ENCODE measurements at places on chromosomes 11 and 22.

DNA sequence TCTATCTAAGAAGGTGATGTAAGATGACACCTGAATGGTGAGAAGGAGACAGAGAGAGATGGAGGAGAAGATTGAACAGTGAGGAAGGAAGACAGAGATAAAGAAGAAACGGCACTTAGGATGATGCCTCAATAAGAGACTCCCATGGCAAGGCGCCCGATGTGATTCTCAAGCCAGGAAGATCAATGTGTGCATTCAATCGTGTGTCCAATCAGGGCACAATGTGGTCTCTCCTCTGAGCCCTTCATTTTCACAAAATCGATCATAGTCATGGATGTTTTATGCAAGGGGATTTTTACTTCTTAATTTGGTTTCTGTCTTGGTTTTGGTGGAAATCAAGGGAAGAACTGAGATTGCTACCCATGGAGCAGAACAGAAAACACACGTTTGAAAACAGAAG is 19.9 kb upstream of the TMPRSS13 start:
- DNase-seq = no peak

DNA sequence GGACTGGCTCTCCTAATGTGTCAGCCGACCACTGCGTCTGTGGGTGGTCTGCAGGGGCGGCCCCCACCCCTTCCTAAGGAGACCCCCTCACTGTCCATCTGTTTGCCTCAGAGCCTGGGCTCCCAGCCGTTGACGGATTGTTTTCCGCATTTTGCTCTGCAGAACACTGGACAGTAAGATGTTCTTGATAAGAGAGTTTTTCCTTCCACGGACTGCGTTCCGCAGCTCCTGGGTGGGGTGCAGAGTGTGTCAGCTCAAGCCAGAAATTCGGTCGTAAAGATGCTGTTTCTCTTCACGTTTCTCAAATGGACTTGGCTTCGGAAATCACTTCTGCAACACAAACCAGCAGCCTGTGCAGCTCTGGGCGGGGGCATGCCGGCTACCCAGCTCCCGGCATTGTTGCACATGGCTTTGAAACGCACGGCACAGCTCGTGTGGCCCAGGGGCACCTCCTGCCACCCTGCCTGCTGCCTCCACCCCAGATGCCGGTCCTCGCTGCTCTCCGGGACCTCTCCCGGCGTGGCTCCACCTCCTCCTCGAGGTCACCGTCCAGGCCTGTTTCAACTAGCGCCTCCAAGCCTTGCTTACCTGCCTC is 2.9 kb upstream of the MRGPRG start:
- DNase-seq = no peak

GRCh38 chr11:18304745-18305144 is 17.2 kb downstream of the HPS5 start:
- no peak for DNase-seq

GRCh38 chr22:22685586-22685985 is 41.2 kb downstream of the GGTLC2 start:
- no peak for DNase-seq

GRCh38 chr11:36453678-36454077 is 56.4 kb downstream of the TRAF6 start:
- no peak for DNase-seq

GRCh38 chr22:42780070-42780540 is 59.4 kb upstream of the A4GALT start:
- DNase-seq = no peak

DNA sequence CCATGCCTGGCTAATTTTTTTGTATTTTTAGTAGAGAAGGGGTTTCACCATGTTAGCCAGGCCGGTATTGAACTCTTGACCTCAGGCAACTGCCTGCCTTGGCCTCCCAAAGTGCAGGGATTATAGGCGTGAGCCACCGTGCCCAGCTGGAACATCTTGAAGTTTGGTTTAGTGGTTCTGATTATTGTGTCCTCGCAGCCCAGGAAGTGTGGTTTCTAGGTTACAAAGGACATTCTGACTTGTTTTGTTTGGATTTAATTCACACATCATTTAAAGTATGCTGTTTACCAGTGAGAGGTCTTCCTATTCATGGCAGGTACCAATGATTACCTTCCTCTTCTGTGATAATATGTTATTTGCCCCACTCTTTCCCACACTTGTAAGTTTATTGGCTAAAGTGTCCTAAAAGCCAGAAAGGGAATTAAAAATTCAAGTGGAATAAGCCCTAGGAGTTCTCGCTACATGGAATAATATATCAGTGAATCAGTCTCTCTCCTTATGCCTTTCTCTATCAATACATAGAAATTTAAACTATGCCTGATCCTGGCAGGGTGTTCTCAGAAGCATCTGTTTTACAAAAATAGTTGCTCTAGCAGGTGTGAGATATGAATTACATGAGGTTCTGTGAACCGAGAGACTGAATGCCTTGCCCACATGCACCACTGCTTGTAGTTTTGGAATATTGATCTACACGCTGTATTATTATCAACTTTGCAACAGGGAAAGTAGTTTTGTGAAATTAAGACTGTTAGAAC is 263.1 kb downstream of the DDX10 start:
- DNase-seq = no peak

DNA sequence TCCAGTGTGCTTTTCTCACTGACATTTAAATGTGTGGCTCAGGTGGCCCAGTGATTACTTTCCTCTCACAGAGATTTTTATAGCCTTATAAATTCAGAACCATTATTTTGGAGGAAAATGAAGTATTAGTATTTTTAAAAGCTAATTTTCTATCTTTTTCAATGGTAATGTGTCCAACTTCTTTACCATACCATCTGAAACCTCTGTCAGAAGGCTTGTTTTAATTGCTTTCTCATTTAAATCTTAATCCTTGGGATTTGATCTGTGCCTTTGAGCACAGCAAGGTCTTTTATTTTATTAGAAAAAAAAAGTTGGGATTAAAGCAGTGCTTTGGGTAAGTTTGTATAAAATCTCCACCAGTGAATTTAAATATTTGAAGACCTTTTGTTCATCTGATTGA is 452.3 kb upstream of the RAG2 start:
- DNase-seq = no peak

GRCh38 chr22:29470159-29470855 is 9.7 kb upstream of the NEFH start:
- peak; percentile 55 for DNase-seq

GRCh38 chr11:122190768-122191167 is 74.8 kb upstream of the BLID start:
- no peak for DNase-seq

DNA sequence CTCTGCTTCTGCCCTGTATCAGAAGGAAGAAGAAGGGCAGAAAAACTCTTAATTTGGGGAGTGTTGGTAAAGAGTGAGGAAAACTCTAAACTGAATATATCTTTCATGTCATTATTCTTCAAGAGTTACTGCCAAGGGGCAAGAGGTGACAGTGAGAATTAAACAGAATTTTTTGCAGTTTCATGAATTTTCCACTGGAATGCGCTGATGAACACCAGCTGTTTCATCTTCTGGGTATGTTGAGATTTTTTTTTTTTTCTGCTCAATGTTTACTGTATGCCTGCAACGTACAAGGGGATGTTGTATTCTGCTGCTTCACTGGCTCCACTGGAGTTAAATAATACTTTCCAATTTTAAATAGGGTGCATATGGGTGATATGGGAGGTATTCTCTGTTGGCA is 117.8 kb downstream of the FAM76B start:
- DNase-seq = no peak

DNA sequence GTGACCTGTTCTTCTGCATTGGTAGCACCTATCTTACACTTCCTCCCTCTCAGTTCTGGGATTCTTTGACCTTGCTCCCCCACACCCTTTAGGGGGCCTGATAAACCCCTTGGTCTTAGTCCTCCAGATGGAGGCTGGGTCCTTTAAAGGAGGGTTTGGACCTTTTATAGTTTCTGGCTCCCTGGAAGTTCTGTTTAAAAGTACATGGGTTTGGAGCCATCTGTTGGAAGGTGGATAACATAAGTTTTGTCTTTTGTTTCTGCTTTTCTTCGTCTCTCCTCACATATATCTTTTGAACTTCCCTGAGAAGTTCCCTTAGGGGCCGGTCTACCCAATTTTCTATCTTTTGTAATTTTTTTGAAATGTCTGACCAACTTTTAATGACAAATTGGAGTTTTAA is 17.9 kb upstream of the HYLS1 start:
- DNase-seq = no peak

- DNase-seq = no peak
Measured at GRCh38 chr11:41320653-41321052, 138.8 kb downstream of the LRRC4C start.

DNA sequence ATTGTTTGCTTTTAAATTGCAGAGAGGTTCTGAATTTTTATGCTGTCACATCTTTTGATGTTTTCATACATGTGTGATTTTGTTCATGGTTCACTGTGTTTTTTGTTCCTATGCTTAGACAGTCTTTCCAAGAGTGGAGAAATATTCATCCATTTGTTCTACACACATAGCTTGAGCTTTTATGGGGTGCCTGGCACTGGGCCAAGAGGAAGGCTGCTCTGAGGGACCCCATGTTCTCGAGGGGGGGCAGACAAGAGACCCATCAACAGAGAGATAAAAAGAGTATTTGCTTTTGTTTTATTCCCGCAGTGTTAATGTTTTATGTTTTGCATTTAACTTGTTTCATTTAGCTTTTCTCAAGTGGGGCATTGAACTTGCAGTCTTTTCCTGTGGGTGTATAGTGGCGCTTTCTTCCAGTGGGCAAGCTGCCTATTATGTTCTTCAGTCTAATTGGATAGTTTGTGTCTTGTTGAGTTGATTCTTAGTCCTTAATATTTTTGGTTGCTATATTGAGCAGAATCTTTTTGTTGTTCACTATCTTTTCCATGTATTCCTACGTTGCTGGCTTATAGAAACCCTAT is 57.7 kb downstream of the CABIN1 start:
- no peak for DNase-seq

GRCh38 chr11:19428206-19429002 is 187.7 kb upstream of the E2F8 start:
- DNase-seq = no peak

GRCh38 chr11:110305169-110306018 is 9.0 kb upstream of the RDX start:
- DNase-seq = no peak

- no peak for DNase-seq
Measured at GRCh38 chr11:125946712-125947418, 1.0 kb downstream of the VSIG10L2 start.

- no peak for DNase-seq
Measured at GRCh38 chr11:117921893-117922292, 7.3 kb downstream of the TMPRSS13 start.

DNA sequence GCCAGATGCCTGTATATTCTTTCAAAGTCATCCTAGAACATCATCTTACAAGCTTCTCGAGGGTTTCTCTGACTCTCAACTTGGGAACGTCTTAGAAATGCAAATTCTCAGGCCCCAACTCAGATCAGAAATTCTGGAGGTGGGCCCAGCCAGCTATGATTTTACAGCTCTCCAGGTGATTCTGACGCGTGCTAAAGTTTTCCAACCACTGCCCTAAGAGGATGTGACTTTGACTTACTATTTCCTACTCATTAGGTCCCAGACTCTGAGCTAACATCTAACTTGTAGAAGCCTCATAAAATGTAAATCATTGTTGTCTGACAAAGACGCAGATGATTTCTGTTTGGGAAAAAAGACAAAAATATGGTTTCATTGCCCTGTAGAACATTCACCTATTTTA is 61.1 kb downstream of the IRAG1 start:
- DNase-seq = no peak

DNA sequence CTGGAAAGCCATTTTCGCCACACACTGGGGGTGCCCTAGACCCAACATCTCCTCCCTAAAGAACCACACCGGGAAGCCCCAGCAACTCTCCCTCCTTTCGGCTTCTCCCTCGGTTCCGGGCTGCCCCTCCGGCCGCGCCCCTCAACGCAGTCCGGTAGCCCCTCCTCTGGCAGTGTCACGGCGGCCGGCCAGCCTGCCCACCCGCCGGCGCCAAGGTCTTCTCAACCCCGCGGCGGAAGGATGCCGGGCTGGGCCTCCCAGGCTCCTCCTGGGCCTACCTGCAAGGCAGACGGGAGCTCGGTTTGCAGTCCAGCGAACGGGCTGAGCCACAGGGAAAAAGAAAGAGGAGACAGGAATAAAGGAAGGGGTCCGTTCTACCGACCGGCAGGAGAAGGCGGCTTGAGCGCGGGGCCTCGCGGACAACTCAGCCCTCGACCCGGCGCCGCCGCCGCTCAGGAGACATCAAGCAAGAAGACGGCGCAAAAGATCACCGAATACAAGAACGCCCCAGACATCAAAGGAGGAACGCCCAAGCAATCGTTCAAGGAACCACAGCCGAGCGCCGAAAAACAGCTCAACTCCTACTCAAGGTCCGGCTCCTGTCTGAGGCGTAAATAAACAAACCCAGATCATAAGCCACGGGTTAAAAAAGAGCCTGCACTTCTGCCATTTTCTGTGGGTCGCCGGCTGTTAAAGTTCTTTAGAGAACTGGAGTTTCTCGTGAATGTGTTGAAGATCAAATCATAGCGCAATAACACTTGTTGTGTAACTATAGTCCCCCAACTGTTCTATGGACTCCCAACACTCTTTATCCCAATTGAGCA is at the start of gene AMBRA1:
Gene AMBRA1, minus strand, starts transcription at position 474 of the 824 bp plus-strand sequence. CDS start 45,643 bp downstream, outside the sequence.
- DNase-seq = peak; percentile 86

DNA sequence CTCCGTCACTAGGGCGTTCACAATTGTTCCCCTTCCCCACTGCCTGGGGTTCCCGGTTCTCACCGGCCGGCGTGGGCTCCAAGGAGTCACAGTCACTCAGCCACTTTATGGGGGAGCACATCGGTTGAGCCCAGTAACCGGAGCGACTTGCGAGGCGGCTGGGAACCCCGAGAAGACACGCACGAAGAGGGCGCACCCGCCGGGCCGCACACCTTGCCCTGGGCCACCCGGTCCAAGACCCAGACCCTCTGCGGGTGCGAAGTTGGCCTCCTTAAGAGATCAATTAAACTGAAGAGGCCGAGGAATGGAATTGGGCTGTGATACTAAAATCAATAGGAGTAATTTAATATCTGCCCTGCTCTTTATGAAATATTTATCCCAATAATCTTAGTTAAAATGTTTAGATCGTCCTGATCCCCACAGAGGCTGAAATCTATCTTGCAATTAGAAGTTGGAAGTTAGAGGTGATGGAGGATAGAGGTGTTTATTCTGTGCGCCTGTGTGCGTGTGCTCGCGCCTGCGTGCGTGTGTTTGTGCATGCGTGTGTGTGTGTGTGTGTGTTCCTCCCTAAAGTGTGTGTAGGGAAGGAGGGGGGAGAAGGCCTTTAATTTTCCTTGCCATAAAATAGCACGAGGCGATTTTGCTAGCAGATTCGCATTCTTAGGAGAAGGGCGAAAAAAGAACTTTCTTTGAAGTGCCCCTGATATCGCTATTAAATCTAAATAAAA is 954 bp upstream of the MN1 start:
- no peak for DNase-seq
